Iris pigment epithelial cell (primary cell): ENCODE measurements at places on chromosomes 1 and 21.

GRCh38 chr1:178573330-178573729, 60.4 kb downstream of the TEX35 start:
- DNase-seq = no peak

GRCh38 chr1:116498789-116499628, 71.8 kb downstream of the CD58 start:
- DNase-seq = peak; percentile 62

- DNase-seq = no peak
Observed at GRCh38 chr1:227797144-227797543, 18.3 kb upstream of the PRSS38 start.

DNA sequence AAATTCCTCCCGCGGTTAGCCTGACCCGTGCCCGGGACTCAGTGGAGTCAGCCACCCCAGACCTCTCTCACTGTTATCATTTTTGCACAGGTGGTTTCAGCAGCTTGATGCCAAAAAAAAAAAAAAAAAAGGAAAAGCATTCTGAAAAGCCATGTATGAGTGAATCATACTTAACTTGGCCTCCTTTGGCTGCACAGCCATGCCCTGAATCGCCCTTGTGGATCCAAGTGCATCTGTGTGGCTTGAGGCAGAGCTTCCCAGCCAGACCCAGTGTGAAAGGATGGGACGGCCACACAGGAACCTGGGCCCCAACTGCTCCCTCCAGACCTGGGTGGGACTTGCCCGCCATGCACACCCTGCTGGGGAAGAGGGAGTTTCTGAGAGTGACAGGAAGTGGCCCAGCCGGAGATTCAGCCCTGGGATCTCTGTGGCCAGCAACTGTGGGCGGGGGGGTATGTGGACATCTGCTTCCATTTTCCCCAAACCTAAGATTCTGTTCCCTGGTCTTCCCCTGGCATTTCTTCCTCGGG, 8.6 kb downstream of the YBEY start:
- peak; percentile 71 for DNase-seq

- no peak for DNase-seq
Observed at GRCh38 chr1:188004849-188005248, 1176.1 kb downstream of the PLA2G4A start.

DNA sequence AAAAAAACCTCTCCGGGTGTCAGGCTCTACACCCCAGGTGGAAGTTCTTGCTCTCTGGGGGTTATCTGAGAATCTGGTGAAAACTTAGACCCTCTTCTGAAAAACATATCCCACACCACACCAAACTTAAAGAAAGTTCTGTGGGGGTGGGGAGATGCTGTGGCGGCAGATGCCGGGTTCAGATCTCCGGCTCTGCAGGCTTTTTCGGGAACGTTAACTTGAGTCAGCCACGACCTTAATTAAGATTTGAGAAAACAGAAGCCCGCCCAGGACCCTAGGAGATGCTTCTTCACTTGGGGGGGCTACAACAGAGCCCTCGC, 2.3 kb downstream of the RCC2 start:
- DNase-seq = no peak

DNA sequence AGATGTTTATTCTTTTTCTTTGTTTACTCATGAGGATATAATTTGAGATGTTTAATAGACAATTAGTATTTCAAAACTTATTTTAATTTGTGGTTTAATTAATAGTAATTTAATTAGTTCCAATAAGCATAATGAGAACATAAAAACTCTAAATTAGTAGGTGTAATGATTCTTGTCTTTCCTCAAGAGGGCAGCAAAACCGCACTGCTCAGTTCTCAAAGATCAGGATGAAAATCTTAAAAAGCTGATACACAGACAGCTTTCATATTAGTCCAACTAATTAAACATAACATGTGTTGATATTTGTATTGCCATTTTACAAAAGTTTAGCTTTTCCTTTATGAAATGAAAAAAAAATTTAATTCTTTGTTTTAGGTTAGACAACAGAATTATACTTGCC, 106.7 kb upstream of the C21orf91 start:
- DNase-seq = peak; percentile 31

- no peak for DNase-seq
Observed at GRCh38 chr21:46268371-46268770, 17.0 kb downstream of the MCM3AP start.

GRCh38 chr1:28297826-28298225, 31.0 kb upstream of the MED18 start:
- no peak for DNase-seq

GRCh38 chr1:244352156-244352830, 99.4 kb downstream of the ADSS2 start:
- DNase-seq = no peak

DNA sequence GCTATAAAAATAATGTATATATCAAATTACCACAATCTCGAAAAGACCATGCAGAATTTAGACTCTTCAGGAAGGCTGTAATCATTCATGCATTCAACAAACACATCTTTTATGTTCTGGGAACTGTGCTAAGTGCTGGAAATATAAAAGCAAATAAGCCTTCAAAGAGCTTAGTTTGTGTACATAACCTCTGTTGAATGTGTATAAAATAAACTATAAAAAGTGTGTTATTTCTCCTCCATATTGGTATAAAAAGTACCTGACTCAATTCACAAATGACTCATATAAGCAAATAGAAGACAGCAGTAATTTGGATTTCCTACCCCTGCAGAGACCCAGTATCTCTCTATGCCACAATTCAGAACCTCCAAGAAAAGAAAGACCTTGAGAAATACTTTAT, 36.8 kb downstream of the RAB3GAP2 start:
- no peak for DNase-seq

- peak; percentile 76 for DNase-seq
Observed at GRCh38 chr1:236018885-236019453, 45.9 kb downstream of the NID1 start.

DNA sequence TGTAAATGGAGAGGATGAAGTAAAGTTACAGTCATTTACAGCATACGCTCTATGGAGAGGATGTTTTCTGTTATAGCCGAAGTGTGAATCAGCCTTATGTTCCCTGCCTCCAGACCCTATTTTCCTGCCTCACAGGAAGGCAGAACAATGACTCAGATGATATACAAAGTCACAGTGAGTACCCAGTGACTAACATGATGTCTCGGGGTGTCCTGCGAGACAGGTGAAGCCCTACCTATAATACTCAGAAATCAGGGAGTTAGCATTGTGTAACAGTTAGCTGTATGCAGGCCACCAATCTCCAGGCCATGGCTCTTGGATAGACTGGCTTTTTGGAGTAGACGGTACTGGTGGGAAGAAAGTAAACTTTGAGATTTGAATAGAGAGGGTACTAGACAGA, 55.6 kb upstream of the FBXO28 start:
- DNase-seq = peak; percentile 62

- peak; percentile 84 for DNase-seq
Observed at GRCh38 chr1:16967095-16967575, 13.3 kb downstream of the MFAP2 start.

GRCh38 chr1:161021165-161021969, 415 bp upstream of the F11R start:
- peak; percentile 59 for DNase-seq

DNA sequence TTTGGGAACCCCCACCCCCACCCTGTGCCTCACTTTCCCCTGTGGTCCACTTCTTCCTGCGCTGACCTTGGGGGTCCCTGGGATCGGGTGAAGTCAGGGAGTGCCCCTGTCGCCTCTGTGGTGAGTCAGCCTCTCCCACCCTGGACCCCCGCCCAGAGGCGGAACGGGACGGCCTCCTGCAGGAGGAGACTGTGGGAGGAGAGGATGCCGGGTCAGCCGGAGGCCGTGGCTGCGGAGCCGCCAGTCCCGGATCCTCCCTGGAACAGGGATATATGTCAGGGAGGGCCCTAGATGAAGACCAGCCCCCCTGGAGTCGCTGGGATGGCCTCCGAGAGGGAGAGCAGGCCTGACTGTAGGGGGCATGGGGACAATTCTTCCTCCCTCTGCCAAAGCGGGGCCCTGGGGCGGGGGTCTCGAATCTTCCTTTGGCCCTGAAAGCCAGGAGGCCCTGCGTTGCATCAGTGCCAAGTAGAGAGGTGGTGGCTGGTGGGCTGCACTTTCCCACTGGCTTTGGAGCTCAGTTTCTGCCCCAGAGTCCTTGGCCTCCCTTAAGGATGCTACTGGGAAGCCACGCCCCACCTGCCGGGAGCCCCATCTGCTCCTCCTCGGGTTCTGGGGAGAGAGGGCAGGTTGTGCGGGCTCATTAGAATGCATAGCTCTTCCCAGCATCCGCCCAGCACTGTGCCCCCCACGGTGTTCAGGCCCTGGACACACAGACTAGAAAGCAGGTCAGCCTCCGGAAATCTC, 930 bp downstream of the ARHGEF10L start:
- DNase-seq = no peak

DNA sequence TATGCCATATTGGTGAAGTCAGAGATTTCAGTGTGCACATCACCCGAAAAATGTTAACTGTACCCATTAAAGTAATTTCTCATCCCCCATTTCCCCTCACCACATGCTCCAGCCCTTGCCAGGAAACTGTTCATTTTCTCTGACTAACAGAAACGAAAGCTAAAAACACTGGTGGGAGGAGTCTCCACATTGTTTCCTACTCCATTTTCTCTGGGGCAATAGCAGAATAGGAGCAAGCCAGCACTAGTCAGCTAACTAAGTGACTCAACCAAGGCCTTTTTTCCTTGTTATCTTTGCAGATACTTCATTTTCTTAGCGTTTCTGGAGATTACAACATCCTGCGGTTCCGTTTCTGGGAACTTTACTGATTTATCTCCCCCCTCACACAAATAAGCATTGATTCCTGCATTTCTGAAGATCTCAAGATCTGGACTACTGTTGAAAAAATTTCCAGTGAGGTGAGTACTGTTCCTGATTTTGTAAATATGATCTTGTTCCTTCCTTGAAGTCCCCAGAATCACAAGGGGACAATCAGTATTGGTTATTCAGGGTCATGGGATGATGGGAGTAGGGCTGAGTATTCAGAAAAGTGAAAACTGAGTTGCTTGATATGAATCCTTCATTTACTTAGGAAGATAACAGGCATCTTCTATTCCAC, at the start of gene IFI16:
TSS of gene IFI16 (plus strand) at position 204 of the 658 bp plus-strand sequence. CDS start 4,774 bp downstream, outside the sequence.
- DNase-seq = peak; percentile 98

- DNase-seq = no peak
Observed at GRCh38 chr1:75152092-75152491, 17.9 kb downstream of the LHX8 start.

GRCh38 chr1:91099746-91100621, 78.1 kb upstream of the ZNF644 start:
- DNase-seq = no peak
